ENCODE measurements at places on chromosomes 2 and 18. TPM values are rescaled to one million over a fixed set of nuclear protein-coding genes. Genes with fewer than 3 reads are reported as not detected.

The HOXD4 gene
- total RNA-seq = 13.8 TPM

GRCh38 chr2:16168506-16169264 lies 228.3 kb downstream of the MYCN start:
- no peak for DNase-seq

The UGT1A4 gene
- not detected for total RNA-seq

DNA sequence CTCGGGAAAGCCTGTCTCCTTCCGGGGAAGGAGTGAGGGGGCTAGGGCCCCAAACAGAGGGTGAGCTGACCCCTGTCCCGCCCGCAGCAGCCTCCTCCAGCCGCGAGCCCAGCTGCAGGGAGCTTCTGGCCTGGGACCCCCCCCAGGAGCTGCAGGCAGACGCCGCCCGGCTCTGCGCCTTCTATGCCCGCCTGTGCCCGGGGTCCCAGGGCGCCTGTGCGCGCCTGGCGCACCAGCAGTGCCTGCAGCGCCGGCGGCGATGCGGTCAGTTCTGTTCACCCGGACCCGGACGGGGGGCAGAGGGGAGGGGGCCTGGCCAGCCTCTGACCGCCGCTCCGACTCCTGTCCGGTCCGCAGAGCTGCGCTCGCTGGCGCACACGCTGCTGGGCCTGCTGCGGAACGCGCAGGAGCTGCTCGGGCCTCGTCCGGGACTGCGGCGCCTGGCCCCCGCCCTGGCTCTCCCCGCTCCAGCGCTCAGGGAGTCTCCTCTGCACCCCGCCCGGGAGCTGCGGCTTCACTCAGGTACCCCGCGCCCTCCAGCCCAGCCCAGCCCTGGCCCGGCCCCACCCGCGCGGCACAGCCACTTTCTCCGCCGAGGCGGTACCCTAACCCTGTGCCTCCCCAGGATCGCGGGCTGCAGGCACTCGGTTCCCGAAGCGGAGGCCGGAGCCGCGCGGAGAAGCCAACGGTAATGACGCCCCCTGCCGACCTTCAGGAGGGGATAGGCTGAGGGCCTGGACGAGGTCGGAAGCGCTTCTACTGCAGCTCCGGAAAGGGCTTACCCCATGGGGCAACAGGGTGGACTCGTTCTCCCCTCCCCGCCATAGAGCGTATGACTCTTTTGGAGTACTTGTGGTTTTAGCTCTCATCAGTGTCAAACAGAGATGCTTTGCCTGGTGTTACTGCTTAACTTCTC lies 2.0 kb upstream of the CHRND start:
- no peak for DNase-seq

DNA sequence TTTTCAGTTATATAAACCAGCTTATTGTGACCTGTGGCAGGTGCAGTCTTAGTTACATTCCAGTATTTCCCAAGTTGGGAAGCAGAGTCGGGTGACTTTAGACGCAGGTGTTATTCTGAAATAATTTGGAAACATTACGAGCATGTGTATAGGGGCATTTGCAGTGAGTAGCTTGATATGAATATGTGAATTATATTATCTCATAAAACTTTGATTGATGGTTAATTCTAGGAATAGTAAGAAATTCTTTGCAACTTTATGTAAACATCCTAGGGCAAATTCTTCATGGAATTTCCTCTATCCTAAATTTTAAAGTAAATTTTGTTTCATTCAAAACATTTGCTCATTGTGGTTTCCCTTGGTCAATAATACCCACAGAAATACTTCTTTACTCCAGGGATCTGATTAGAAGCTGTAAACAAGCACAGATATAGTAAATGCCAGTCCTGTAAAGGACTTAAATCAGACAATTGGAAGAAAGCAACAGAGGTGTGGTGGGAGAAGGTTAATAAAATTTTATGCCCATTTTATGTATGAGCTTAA lies 580.6 kb upstream of the CDH2 start:
- no peak for DNase-seq

DNA sequence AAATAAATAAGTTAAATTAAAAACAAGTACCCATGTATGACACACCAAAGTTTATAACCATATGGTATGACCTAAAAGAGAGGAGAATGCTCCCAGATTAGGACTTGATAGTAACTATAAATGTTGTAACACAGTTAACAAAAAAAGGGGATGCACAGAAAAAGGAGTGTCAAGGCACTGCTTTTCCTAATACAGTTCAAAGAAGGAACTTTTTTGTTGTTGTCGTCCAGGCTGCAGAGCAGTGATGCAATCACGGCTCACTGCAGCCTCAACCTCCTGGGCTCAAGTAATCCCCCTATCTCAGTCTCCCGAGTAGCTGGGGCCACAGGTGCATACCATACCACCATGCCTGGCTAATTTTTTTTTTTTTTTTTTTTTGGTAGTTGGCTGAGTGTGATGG lies 2.7 kb downstream of the NARS1 start:
- no peak for DNase-seq

DNA sequence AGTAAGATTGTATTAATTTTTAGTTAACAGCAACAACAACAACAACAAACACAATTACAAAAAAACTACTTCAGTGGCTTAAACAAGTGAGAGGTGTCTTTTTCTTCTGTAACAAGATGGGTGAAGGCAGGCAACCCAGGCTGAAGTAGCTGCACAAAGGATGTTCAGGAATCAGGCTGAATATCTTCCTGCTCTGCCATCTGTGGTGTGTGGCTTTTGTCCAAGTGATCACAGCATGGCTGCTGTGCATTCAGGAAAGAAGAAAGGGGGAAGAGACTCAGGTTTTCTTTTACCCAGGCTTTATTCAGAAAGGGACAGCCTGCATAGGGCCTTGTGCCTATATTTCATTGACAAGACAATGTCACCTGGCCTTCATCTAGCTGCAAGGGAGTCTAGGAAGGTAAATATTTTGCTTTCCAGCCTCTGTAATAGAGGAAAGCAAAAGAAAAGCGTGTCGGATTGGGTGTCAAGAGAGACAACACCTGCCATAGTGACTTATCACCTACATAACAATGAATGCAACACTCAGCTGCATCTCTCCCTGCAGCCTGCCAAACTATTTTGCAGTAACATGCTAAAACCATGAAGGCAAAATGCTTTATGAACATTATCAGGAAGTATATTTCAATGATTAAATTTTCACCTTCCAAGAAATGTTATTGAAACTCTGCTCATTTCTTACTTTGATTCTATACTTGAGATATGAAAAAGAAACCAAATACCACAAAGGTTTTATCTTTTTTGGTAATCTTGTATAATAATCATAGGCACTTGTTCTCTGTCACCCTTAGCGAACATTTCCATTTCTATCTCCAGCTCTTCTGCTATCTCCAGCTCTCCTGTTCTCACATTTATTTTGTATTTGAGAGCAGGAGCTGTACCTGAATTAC lies 14.6 kb downstream of the G6PC2 start:
- no peak for DNase-seq

DNA sequence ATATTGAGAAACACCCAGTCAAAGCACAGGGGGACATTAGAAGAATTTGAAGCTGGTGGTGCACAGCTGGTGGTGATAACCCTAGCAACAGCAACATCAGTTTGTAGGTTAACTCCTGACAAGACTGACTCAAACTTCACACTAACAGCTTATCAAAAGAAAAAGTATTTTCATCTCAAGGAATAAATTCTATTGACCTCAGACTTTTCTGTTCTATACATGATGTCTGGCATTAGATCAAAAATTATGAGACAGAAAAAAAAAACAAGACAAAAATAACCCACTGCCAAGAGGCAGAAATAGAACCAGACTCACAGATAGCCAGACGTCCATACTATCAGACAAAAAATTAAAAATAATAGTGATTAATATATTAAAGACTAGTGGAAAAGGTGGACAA lies 126.1 kb downstream of the COL6A3 start:
- no peak for DNase-seq

The TDRD15 gene
- total RNA-seq = not detected

DNA sequence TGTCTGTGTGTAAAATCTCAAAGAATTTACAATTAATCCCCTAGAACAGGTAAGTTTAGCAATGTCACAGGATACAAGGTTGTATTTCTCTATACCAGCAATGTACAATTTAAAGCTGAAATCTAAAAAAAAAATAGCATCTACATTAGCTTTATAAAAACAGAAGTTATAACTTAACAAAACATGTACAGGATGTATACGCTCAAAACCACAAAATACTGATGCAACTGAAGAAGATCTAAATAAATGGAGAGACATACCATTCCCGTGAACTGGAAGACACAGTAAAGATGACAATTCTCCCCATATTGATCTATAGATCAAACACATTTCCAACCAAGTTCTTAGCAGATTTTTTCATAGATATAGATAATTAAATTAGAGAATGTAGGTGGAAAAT lies 17.5 kb upstream of the RANBP2 start:
- no peak for DNase-seq

DNA sequence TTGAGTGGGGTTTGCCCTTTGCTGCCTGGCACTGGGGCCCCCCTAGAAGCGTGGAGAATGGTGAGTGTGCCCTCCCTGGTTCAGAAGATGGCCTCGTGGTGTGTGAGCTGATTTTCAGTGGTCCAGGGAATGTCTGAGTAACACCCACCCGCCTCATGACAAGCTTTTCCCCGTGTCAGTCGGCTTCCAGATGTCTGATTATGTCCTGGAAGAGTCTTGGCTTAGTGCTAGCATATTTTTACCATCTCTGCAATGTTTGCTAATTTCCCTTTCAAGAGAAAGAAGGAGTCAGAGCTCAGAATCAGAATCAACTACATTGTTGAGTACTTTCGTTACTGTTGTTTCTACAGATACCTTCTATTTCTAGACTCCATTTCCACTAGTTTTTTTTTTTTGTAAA lies 214.7 kb downstream of the SEPTIN10 start:
- no peak for DNase-seq

The FAM237A gene
- total RNA-seq = not detected

The C2orf80 gene
- not detected for total RNA-seq

The IL1RL2 gene
- 0.62 TPM for total RNA-seq

The CHCHD5 gene
- total RNA-seq = 36.5 TPM

GRCh38 chr18:67876871-67877270 lies 360.4 kb upstream of the DSEL start:
- DNase-seq = no peak

The LYPD1 gene
- 53.2 TPM for total RNA-seq

GRCh38 chr2:34646901-34647300 lies 1047.8 kb upstream of the FAM98A start:
- DNase-seq = no peak

GRCh38 chr18:56711708-56712445 lies 60.7 kb downstream of the WDR7 start:
- DNase-seq = no peak
